ENCODE measurements at places on chromosomes 7 and 10. TPM values are rescaled to one million over a fixed set of nuclear protein-coding genes. Genes with fewer than 3 reads are reported as not detected.

- H3K4me1 ChIP-seq = no peaks in the 10 kb centered on the region
- no peaks in the 10 kb centered on the region for H3K36me3 ChIP-seq
- no peak overlapping the region for H3K4me3 ChIP-seq
These were observed 821.4 kb downstream of the CCSER2 start for GRCh38 chr10:85149766-85150165.

Gene CTAGE15
- total RNA-seq = not detected

Gene AS3MT
- total RNA-seq = 0.34 TPM

Gene CCDC7
- 2.3 TPM for total RNA-seq

Gene OPN4
- not detected for total RNA-seq

Gene EPO
- total RNA-seq = not detected

DNA sequence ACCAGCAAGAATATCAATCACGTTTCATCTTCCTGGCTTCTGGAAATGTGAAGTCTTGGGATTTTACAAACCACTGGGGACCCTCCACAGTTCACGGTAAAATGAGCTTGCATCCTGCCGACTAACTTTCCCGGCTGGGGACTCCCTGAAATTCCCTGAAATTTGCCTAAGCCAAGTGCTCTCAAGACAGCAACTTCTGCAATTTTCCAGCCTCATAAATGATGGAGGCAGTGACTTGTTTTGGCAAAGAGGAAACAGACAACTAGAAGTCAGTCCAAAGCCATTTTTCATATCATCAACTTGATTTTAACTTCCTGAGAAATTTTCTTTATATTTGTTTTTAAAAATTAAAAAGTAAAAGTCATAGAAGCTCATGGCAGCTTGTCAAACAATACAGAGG lies 212.3 kb downstream of the FANK1 start:
- no peak overlapping the region for H3K27ac ChIP-seq
- H3K27me3 ChIP-seq = no peaks in the 10 kb centered on the region
- peaks cover 38% of the 10 kb centered on the region for H3K36me3 ChIP-seq
- no peak overlapping the region for H3K4me3 ChIP-seq

GRCh38 chr7:137743021-137743420 lies 103.8 kb downstream of the DGKI start:
- H3K27ac ChIP-seq = no peak overlapping the region
- H3K27me3 ChIP-seq = no peaks in the 10 kb centered on the region
- no peaks in the 10 kb centered on the region for H3K36me3 ChIP-seq
- no peak for DNase-seq

DNA sequence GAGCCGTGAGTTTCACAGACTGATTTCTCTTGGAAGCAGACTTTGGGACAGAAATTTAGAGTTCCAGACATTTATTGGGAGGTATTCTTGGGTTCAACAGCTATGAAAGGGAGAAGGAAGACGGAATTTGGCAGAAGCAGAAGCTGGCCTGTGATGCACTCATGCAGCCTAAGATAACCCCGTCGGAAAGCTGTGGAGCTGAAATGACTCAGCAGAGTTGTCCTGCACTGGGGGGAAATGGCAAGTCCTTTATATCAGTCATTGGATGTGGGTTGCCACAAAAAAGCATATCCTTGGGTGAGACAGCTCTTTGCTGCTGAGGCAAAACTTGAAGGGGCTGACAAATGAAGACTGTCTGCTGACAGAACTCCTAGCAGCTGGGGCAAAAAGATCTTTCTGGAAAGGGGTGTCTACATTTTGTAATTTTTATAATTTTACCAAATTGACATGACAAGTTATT lies 11.5 kb upstream of the MICU1 start:
- peaks cover 4% of the 10 kb centered on the region for H3K4me1 ChIP-seq
- no peaks in the 10 kb centered on the region for H3K27me3 ChIP-seq
- H3K27ac ChIP-seq = no peak overlapping the region
- no peaks in the 10 kb centered on the region for H3K36me3 ChIP-seq

GRCh38 chr7:158804335-158804734 lies 25.0 kb downstream of the ESYT2 start:
- H3K4me3 ChIP-seq = no peak overlapping the region
- H3K27me3 ChIP-seq = no peaks in the 10 kb centered on the region
- no peak for DNase-seq
- H3K4me1 ChIP-seq = peaks cover 13% of the 10 kb centered on the region
- H3K27ac ChIP-seq = no peak overlapping the region
- no peaks in the 10 kb centered on the region for H3K36me3 ChIP-seq

DNA sequence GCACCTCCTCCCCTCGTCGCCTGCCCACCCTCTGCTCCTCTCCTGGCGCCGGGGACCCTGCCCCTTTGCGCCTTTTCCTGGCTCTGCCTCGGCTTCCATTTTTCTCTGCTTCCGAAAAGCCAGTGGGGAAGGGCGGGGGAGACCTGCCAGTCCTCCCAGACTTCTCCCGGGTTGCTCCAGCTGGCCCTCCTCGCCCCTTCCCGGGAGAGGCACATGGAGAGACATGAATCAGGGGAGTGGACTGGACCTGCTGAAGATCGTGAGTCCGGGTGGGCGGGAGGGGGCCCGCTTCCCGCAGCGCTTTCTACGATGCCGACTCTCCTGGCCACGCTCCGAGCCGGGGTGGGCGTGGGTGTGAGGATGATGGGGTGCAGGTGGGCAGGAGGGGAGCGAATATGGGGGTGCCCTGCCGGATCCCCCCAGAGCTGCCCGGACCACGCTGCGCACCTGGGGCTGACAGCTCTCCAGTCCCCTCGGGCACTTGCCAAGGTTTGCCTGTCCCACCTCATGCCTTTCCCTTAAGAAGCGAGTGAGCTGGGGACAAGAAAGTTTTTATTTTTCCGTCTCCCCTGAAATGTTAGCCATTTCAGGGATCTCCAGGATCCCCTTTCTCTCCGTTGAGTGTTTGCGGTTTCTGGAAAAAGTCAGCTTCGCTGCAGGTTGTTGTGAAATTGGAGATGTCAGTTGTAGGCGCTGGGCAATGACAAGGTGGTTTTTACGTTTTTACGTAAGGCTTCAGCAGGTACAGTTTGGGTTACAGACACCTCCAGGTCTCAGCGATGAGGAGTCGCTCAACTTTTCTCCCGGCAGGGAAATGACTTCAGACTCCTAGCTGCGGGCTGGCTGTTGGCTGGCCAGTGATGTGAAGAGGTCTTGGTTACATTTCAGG lies 977 bp downstream of the CACNB2 start:
- peak overlapping the region; percentile 66 for H3K4me3 ChIP-seq
- H3K4me1 ChIP-seq = peaks cover 9% of the 10 kb centered on the region
- no peak for DNase-seq
- peaks cover 2% of the 10 kb centered on the region for H3K27me3 ChIP-seq

Gene KCNIP2
- 1.9 TPM for total RNA-seq

GRCh38 chr10:22259280-22259679 lies 41.5 kb upstream of the EBLN1 start:
- H3K27ac ChIP-seq = no peak overlapping the region
- DNase-seq = no peak
- peaks cover 16% of the 10 kb centered on the region for H3K27me3 ChIP-seq
- H3K4me3 ChIP-seq = no peak overlapping the region
- no peaks in the 10 kb centered on the region for H3K4me1 ChIP-seq

GRCh38 chr7:113092762-113093161 lies 6.1 kb upstream of the GPR85 start:
- H3K4me1 ChIP-seq = no peaks in the 10 kb centered on the region
- no peaks in the 10 kb centered on the region for H3K36me3 ChIP-seq
- no peak overlapping the region for H3K4me3 ChIP-seq
- H3K27ac ChIP-seq = no peak overlapping the region
- DNase-seq = no peak

GRCh38 chr7:70463352-70463938 lies 668.5 kb upstream of the GALNT17 start:
- no peak overlapping the region for H3K27ac ChIP-seq
- H3K4me1 ChIP-seq = peaks cover 1% of the 10 kb centered on the region
- H3K4me3 ChIP-seq = no peak overlapping the region
- no peaks in the 10 kb centered on the region for H3K36me3 ChIP-seq
- DNase-seq = no peak
- H3K27me3 ChIP-seq = no peaks in the 10 kb centered on the region

Gene KCNH2
- 4.6 TPM for total RNA-seq

Gene CHCHD2
- total RNA-seq = not detected

DNA sequence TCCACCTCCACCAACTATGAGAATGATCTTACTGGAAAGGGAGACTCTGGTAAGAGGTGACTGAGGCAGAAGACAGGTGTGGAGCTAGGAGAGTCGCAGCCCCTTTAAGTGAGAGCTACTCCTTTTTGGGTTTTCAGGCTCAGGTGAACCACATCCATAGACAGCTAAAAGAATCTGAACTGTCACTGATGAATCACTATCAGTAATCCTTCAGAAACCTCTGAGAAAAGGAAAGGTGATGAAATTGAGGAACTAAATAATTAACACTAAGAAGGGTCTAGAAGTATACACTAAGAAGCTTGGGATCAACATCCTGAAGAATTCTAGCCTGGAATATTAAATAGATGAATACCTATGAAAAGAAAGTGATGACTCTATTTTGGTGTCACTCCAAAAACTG lies 83.0 kb downstream of the SORBS1 start:
- no peaks in the 10 kb centered on the region for H3K27me3 ChIP-seq
- DNase-seq = no peak
- H3K27ac ChIP-seq = no peak overlapping the region
- H3K36me3 ChIP-seq = no peaks in the 10 kb centered on the region

DNA sequence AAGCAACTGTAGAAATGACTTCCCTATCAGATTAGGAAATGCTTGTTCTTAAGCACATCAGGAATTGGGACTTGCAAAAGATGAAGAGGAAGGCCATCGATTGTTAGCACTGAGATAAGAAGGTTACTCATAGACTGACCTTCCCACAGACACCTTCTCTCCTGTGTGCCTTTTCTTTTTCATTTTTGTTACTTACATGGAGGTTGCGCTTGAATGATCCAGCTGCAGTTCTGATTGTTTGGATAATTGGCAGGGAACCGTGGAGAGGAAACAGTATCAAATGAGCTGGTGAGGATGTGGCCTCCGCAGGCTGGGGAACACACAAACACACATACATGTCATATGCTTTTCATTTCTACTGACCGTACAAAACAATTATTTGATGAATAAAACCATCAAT lies 134.9 kb upstream of the RSU1 start:
- no peak overlapping the region for H3K4me3 ChIP-seq
- peak overlapping the region; percentile 70 for H3K27ac ChIP-seq
- DNase-seq = no peak
- peaks cover 22% of the 10 kb centered on the region for H3K4me1 ChIP-seq

- DNase-seq = no peak
- H3K36me3 ChIP-seq = no peaks in the 10 kb centered on the region
- no peaks in the 10 kb centered on the region for H3K4me1 ChIP-seq
- H3K27ac ChIP-seq = no peak overlapping the region
- H3K27me3 ChIP-seq = peaks cover 3% of the 10 kb centered on the region
These were observed 30.6 kb downstream of the ECHDC3 start for GRCh38 chr10:11772575-11773288.

Gene SLC13A1
- not detected for total RNA-seq

GRCh38 chr10:129970465-129971364 lies 6.6 kb upstream of the EBF3 start:
- H3K36me3 ChIP-seq = no peaks in the 10 kb centered on the region
- H3K4me1 ChIP-seq = no peaks in the 10 kb centered on the region
- no peak overlapping the region for H3K27ac ChIP-seq
- DNase-seq = no peak
- H3K27me3 ChIP-seq = peaks cover 75% of the 10 kb centered on the region
- H3K4me3 ChIP-seq = no peak overlapping the region

GRCh38 chr10:113982769-113983168 lies 60.9 kb upstream of the ADRB1 start:
- DNase-seq = no peak
- no peaks in the 10 kb centered on the region for H3K36me3 ChIP-seq
- H3K4me1 ChIP-seq = no peaks in the 10 kb centered on the region
- H3K27me3 ChIP-seq = peaks cover 8% of the 10 kb centered on the region

Gene NPC1L1
- 0.07 TPM for total RNA-seq

DNA sequence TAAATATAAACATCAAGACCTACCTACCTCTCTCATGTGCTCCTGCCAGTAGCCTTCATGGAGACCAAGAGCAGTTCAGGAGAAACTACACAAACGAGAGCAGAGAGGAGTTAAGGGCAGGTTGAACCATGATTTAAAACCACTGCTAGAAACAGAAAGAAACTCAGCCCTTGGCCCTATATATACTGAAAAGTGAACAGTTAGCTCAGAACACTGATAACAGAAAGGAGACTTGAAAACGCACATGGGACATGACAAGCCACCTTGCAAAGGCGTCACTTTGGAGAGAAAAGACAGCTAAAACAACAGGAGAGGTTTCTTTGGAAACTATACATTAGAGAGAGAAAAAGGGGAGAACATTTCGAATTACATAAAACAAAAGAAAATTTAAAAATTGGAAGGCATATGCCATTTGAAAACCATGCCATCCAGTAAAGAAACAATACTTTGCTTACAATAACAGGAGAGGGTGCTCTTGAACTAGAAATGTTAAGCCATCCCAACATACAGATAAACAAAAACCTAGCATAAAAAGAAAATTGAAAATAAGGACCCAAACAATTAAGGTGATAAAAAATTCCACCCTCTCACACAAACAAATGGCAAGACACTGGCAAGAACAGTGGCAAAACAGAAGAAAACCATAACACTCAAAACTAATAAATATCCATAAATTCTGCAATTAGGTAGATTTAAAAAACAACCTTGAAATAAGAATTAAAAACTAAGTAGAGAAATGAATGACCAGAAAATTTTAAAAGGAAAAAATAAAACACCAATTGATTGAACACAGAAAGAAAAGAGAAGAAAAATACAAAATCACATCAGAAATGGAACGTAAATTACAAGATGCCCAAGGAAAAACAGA lies 232.7 kb downstream of the IMMP2L start:
- no peaks in the 10 kb centered on the region for H3K27me3 ChIP-seq
- no peak overlapping the region for H3K4me3 ChIP-seq
- no peak for DNase-seq
- no peak overlapping the region for H3K27ac ChIP-seq
- H3K36me3 ChIP-seq = no peaks in the 10 kb centered on the region

DNA sequence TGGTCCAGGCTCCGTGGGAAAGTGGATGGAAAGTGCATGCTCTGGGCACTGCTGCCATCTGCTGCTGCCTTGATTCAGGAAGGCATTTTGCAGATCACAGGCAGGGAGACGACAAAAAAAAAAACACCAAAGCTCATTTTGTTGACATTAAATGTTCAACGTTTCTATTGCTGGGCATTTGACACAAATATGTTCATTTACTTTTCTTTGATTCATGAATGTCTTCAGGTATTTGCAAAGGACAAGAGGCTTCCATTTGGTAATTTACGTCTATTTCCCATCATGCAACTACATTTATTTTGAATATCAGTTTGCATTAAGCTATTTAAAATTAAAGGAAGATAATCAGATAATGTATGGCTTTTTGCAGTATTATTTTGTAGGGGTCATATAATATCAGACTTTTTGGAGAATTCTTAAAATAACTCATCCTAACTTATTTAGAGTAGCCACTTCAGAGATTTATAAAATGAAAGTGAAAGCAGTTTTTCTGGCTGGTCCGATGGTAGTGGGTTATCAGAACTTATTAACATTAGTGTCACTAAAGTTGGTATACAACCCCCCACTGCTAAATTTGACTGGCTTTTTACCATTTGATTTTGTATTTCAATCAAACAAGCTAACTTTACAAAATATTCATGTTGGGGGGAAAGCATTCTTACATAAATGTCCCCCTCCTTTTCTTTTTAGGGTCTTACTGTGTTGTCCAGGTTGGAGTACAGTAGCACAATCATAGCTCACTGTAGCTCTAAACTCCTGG lies 65.3 kb downstream of the PDIA4 start:
- H3K4me3 ChIP-seq = peak overlapping the region; percentile 81
- no peaks in the 10 kb centered on the region for H3K27me3 ChIP-seq
- no peaks in the 10 kb centered on the region for H3K36me3 ChIP-seq
- peaks cover 10% of the 10 kb centered on the region for H3K4me1 ChIP-seq
- DNase-seq = peak; percentile 22

- H3K4me3 ChIP-seq = no peak overlapping the region
- peaks cover 7% of the 10 kb centered on the region for H3K4me1 ChIP-seq
- DNase-seq = no peak
- peaks cover 8% of the 10 kb centered on the region for H3K36me3 ChIP-seq
- no peak overlapping the region for H3K27ac ChIP-seq
These were observed 33.7 kb downstream of the MASTL start for GRCh38 chr10:27188897-27189296.
